ENCODE measurements at places on chromosomes 1 and 21. TPM values are rescaled to one million over a fixed set of nuclear protein-coding genes. Genes with fewer than 3 reads are reported as not detected.

The SAMD11 gene
- total RNA-seq = 26.3 TPM

DNA sequence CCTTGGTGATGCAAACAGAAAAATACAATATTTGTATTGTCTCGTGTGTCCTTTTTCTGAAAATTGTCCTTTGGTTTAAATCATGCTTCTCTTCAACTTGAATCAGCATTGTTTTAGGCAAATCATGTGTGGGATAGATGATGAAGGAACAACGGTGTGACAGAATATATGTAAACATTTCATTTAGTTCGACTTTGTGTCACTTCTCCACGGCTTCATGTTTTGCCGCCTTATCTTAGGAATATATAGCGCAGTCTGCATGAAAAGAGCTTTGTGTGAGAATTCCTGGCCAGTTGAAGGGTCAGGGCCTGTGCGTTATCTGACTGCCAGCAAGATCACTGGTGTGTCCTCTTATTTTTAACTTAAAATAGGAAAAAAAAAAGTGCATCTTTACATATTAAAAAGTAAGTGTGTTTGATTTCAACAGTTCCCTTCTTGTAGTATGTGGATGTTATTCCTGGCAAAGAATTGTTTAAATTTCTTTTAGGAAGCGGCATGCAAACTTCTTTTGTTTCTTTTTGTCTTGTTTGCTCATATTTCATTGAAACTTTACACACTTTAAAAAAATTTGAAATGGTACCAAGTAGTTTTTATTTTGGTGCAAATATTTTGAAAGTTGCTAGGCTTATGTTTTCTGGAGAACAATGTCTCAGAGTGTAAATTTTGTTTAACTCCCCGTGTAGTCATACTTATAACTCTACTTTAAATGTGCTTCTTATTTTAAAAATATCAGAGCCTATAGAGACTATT, 465.2 kb downstream of the USP25 start:
- no peaks in the 10 kb centered on the region for H3K36me3 ChIP-seq
- no peaks in the 10 kb centered on the region for H3K27me3 ChIP-seq
- no peak overlapping the region for H3K4me3 ChIP-seq
- H3K27ac ChIP-seq = peak overlapping the region; percentile 67

- no peak for DNase-seq
- no peak overlapping the region for H3K4me3 ChIP-seq
- no peaks in the 10 kb centered on the region for H3K36me3 ChIP-seq
- H3K4me1 ChIP-seq = peaks cover 32% of the 10 kb centered on the region
- H3K27me3 ChIP-seq = no peaks in the 10 kb centered on the region
- H3K27ac ChIP-seq = no peak overlapping the region
Observed at GRCh38 chr21:38982804-38983203, 177.1 kb downstream of the ETS2 start.

DNA sequence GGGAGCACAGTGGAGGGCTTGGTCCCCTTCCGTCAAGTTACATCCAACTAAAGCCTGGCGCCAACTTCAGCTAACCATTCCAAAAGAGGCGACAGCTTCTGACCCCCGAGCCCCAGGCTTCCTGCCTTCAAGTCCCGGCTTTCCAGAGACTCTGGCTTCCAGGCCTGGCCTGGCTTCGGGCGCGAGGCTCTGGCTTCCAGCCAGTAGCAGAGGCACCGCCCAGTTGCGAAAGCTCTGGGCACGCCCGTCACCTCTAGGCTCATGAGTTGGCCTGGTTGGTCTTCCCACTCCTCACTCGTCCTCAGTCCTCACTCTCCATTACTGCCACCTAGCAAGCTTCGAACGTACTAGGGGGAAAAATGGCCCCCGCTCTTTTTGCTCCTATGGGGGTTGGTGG, 30.0 kb upstream of the C1orf185 start:
- H3K4me1 ChIP-seq = no peaks in the 10 kb centered on the region
- H3K4me3 ChIP-seq = no peak overlapping the region
- H3K36me3 ChIP-seq = no peaks in the 10 kb centered on the region
- no peaks in the 10 kb centered on the region for H3K27me3 ChIP-seq

DNA sequence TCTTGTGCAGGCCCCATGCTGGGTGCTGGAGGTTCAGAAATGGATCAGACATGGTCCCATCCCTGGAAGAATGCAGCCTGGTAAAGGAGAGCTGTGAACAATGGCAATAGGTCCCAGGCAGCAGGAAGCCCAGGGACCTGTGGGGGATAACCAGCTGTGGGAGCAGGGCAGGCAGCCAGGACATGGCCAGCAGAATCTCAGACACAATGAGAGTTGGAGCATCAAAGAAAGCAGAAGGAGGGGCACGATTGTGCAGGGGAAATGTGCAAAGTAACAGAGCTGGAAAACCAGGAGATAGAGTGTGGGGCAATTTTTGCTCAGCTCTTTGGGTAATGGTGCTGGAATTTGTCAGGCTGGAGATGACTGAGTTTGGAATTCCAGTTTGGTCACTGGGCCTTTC, 44.3 kb downstream of the C8B start:
- DNase-seq = peak; percentile 33
- H3K4me1 ChIP-seq = peaks cover 3% of the 10 kb centered on the region
- H3K36me3 ChIP-seq = no peaks in the 10 kb centered on the region

The FCRL5 gene
- total RNA-seq = 5.9 TPM

The IL24 gene
- not detected for total RNA-seq
